ENCODE measurements at places on chromosomes 5 and 9.

GRCh38 chr9:132931178-132931735 is 13.2 kb downstream of the TSC1 start:
- no peak for DNase-seq

DNA sequence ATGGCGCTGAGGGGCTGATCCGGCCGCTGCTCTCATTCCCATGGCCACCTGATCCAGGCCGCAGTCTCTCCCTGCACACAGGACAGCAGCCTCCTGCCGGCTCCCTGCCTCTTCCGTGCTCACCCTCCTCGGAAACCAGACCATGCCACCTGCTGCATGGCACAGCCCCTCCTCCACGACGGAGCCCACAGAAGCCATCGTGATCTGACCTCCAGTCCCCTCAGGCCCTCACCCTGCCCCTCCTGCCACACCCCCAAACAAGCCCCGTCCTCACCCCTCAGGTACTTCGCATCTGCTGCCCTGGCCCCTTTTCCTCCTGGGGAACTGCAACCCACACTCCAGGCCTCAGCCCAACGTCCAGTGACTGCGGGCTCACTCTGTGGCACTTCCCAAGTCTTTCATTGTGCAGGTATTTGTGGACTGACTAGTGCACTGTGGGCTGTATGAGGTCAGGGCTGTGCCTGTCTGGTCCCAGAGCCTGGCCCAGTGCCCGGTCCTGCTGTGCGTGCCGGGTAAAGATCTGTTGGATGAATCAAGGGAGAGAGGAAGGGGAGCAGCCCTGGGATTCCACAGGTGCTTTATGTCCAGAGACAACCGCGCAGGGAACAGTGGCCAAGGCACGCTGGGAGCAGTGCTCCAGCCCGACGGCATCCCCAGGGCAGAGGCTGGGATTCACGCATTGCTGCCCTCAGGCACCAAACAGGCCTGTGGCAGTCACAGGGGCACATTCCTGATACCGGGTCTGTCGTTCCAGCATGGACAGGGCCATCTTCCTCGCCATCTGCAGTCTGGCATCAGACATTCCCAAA is 86.1 kb downstream of the ADAMTS2 start:
- no peak for DNase-seq

DNA sequence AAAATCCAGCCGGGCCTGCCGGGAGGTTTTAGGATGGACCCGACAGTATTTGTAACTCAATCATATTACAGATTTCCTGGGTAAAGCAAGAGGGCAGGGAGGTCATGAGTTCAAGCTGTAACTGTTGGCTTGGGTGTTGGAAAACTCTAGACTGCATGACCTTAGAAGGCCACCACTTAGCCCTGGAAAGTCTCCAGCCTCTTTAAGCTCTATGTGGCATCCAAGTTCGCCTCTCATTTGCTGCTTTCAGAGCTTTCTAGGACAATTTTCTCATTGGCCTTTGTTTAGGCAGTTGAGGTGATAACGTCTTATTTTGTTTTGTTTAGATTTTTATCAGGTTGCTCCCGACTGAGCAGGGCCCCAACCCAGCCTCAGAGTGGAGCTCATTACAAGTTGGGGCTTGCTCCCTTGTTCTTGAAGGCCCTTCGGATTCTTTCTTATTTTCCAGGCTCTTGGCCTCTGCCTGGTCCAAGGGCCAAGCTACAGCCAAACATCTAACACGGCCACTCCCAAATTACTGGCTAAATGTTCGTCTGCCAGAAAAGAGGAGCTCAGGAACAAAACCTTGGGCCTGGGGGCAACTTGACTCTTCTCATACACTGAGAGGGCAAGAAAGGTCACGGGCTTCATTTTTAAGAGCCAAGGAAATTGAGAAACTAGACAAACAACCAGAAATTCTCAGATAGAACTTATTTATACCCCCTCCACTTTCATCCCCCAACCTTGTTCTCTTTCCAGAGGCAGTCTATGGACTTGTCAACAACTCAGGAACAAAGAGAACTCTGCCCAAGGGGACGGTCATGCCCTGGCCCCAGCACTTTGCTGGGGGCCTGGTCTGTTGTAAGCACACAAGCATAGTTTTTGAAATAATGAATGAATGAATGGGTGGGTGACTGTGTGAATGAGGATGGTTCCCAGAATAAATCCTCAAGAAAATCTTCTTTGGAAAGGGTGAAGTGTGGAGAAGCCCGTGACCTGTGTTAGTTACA is 526.9 kb downstream of the BNC2 start:
- DNase-seq = no peak

DNA sequence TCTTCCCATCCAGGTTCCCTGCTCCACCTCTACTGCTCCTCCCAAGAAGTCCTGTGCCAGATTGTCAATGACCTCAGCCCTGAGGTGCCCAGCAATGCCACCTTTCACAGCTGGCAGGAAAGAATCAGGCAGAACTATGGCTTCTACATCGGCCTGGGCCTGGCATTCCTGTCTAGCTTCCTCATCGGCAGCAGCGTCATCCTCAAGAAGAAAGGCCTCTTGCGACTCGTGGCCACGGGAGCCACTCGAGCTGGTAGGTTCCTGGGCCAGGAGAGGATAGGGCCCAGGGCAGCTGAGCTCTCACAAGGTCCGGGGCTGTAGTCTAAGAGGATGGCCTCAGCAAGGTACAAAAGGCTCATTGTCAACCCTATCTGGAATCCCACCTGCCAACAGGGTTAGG is 3.1 kb downstream of the NIPAL4 start:
- no peak for DNase-seq

DNA sequence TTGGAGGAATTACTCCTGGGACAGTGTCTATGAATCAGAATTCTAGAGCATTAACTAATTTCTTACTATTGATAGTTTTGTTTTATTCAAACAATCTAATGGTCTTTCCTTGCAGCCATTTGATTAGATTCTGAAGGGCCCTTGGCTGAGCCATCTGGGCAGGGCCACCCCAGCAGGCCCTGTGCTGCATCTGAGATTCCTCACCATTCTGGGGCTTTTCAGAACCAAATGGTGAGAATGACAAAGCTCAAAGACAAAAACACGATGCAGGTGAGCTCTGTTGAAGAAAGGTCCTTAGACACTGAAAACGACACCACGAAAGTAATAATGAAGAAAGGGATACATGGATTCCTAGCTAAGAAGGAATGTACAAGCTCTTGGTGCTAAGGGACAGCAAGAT is 321.0 kb upstream of the IRX4 start:
- DNase-seq = no peak

GRCh38 chr9:78472111-78472510 is 175.2 kb downstream of the PSAT1 start:
- DNase-seq = no peak

DNA sequence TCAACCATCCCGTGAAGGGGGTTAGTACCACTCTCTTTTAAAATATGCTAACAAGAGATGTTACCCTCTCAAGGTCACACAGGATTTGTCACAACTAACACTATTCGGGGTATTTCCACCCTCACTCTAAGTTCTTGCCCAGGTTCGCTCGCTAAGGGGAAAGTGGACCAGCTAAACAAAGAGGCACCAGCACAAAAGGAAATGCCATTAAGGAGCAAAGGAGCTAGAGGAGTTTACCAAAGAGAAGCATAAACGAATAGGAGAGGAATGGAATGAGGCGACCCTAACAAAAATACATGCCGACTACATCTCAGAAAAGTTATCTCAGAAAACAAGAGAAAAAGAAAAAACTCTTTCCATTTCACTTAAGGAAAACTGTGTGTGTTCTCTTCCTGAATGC is 170.9 kb downstream of the DCP2 start:
- DNase-seq = no peak

DNA sequence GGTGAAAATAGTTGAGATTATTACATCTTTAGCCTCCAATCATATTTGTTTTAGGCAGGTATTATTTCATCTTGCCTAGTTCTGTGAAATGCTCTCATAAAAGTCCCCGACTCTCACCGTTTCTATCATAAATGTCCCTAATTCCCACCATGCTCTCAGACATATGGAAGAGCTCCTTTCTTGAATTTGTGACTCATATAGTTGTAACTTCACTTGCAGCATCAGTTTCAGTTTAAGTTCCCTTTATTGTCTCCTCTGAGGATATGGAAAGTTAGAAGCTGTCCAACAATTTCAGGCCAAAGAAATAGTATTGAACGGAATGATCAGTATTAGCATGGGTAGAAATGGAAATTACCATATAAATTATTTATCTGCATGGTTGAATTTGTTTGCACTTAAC is 187.5 kb upstream of the NR4A3 start:
- no peak for DNase-seq

DNA sequence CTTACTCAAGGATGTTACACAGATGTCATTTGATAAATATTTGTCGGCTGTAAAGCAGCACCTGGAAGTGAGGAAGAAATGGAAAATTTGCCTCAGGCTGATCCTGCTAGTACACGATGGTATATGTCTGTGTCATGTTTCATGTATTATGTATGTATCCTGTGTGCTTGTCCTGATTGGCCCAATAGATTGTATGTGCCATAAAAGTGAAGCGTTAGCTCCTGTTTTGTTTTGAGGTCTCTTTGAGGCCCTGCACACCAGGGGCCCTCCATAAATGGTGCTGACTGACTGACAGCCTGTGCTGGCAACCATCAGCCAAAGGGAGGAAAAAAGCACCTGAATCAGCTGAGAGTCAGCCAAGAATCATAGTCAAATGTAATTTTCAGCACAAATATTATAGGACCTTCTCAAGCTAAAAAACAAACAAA is 11.8 kb upstream of the LNPEP start:
- no peak for DNase-seq

- DNase-seq = peak; percentile 14
These were observed at the start of gene ANKRD18A for GRCh38 chr9:38620483-38621433. TSS of gene ANKRD18A (minus strand) at chr9:38620596. CDS start at chr9:38620285, 311 bp downstream.

DNA sequence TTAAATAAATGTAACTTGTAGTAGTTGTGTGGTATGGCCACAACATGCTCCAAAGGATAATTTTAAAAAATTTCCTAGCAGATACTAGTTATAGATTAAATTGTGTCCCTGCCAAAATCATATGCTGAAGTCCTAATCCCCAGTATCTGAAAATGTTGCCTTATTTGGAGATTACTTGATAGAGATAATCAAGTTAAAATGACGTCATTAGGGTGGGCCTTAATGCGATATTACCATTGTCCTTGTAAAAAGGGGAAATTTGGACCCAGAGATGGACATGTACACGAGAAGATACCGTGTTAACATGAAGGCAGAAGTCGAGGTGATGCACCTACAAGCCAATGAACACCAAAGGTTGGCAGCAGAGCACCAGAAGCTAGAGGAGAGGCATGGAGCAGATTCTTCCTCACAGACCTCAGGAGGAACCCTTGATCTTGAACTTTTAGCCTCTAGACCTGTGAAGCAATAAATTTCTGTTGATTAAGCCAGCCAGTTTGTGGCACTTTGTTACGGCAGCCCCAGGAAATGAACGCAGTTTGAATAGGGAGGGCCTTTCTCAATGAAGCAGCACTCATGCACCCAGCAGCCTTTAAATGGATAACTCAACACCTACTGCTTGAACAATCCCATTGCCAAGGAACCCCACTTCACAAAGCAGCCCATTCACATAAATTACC is 148.9 kb downstream of the ARHGAP26 start:
- DNase-seq = no peak

DNA sequence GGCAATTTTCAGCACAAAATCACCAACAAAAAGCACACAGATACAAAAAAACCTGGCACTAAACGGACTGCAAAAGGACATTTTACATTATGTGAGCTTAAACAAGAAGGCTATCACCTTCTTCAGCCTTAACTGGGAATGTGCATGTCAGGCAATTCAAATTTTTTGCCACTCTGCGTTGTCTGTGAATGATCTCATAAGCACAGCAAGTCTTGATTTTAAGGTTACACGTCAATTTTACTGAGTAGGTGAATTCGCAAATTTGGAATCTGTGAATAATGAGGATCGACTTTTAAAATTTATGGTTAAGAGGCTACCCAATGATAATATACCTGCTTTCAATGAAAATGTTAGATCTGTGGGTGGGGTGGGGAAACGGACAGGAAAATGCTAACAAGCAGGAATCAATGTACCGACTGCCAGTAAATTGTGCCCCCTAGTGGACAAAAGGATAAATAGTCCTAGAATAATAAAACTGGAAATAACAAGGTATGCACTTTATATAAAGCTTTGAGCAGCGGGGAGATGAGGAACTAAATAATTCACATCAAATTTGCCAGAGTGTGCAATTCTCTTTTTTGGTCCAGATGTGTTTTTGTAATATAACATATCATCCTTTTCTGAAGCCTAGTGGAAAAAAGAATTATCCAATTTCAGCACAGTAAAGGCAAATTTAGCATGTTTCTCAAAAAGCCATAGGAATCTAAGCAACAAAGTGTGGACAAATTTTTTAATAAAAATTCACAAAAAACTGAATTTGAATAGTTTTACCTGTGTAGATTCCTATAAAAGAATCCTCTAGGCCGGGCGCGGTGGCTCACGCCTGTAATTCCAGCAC is 20.5 kb downstream of the EQTN start:
- peak; percentile 57 for DNase-seq

DNA sequence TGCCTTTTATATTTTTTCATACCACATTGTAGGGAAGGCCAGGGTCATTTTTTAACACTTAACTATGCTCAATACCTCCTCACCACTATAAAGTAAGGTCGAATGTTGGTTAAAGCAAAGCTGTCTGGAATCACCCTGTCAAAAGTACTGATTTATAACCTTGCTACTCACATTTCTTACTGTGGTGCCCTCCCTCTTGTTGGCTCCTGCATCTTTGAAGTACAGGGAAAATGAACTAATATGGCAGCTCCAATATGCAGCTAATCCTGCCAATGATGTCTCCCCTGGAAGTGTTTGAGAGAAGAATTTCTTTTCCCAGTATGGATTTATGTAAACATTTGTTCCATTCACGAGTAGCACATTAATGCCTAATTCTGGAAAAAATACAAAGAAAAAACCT is 108.4 kb upstream of the RPS23 start:
- DNase-seq = no peak

GRCh38 chr9:135719472-135719871 is 17.5 kb downstream of the KCNT1 start:
- no peak for DNase-seq

- DNase-seq = no peak
These were observed 194.5 kb upstream of the RIOK2 start for GRCh38 chr5:97377582-97377981.

GRCh38 chr9:13278023-13278367 is 1.5 kb downstream of the MPDZ start:
- no peak for DNase-seq

DNA sequence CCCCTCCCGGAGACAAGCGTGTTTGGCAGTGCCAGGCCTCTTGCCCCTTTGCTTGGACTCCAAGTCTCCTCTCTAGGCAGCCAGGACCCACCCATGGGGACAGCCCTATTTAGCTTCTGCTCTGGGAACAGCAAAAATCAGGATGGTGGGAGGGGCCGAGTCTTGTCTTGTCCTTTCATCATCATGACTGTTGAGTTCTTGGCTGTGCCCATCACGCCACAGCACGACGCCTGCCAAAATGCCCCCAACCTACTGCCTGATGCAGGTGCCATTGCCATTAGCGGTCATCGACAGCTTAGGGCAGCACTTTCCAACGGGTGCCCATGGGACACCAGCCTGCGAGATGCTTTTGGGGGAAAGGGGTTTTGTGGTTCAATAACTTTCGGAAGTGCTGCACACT is 18.9 kb downstream of the PLPP7 start:
- DNase-seq = no peak

DNA sequence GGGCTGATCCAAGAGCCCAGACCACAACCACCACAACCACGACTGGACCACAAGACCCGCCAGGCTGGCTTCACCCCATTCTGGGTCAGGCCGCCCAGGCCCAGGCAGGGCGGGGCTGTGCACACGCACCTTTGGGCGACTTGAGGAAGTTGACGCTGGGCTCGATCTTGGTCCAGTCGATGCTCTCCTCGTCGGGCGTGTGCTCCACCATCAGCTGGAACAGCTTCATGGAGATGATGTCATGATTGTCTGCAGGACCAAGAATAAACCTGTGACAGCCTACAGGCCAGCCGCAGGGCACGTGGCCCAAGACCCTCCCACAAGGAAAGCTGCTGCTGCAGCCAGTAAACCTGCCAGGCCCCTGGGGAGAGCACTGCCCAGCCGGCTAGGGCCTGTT is 17.3 kb downstream of the LMAN2 start:
- DNase-seq = no peak

Data from glomerular endothelial cell (primary cell).